ENCODE measurements at places on chromosomes 11 and 22.

DNA sequence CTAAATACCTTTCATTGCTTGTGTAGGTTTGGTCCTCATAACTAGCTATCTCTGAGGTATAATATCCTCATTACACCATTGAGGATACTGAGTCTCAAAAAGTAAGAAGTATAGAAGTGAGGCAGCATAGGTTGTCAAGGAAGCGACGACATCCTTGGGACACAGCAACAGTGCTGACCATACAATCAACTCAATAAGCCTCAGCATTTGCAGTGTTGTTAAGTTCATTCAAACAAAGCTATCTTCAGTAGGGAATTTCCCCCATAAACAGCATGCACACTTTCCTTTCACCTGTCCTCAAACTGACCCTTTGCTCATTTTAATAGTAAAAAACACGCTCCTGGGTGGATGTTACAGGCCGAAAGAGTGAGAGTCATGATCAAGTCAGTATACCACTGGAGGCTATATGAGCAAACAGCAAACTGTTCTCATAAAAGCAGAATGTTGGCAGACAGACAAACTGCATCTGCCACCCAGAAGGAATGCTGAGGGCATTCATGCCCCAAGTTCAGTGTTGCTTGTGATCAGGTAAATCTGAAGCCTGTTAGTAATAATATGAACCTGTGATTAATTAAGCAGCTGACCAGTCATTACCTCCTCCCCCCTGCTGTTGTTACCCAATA is 756.2 kb upstream of the TENM4 start:
- no peak for DNase-seq

DNA sequence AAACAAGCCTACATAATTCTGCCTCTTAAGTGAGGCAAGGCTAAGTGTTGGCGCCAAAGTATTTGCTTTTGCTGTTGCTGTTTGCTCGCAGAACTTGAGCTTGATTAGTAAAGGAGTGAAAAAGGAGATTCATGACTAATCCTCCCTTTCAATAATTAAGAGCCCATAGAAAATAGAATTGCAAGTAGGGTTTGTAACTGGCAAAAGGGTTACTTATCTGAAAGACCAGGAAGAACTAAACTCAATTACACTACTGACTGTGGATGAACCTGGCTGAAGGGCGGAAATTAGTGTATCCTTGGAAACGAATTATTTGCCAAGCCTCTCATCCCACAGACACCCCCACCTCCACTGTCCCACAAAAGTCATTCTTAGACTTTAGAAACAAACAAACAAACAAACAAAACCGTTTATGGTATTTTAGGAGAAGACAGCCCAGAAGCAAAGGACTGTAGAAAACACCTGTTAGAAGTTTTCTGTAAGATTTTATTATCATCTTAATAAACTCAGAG is 411 bp upstream of the EXPH5 start:
- DNase-seq, result no peak

DNA sequence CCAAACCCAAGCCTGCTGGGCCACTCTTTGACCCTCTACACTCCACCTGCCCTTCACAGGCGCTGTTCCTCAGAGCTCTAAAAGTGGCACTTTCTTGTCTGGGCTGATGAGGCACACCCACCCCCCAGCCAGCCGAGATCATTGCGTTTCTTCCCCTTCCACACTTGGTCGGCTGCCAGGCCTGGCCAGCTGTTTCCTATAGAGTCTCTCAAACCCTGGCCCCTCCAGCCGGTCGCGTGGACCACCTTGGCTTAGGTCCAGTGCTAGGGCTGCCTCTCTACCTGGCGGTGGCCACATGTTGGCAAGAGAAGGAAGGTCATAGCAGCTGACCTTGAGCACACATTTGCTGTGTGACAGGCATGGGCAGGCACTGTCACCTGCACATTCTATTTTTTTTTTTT is 60.6 kb downstream of the PPP6R2 start:
- DNase-seq, result no peak

GRCh38 chr11:67279589-67280340 is 9.3 kb upstream of the ANKRD13D start:
- DNase-seq, result no peak

GRCh38 chr11:110093407-110094297 is 460 bp downstream of the ZC3H12C start:
- DNase-seq, result peak; percentile 65

DNA sequence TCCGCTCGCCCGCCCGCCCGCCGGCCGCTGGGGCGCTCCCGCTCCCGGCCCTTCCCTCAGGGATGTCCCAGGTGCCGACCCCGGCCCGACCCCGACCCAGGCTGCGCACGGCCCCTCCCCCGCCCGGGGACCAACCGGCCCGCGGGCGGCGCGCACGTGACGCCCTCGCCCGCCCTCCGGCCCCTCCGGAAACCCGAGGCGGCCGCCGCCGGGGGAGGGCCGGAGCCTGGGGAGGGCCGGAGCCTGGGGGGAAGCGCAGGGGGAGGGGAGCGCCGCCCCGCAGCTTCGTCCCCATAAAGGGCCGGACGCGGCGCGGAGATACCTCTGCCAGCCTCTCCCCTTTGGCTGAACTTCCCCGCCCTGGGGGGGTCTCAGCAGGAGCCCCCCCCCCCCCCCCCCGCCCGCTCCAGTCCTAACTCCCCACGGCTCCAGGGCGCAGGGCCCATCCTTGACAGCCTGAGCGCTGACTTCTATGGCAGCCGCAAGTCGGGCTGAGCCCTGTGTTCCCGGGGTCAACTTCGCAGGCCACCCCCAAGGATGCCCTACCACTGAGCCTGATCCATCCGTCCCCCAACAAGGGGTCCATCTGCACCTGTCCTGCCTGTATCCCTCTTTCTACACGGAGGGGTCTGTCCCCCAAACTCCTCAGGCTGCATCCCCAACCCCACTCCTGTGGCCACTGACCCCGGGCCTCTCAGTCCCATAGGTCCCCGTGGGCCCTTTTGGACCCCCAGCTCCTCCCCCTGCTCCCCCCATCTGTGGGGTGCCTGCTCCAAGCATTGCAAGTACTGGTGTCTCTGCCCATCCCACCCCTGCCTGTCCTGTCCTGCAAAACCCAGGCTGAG is at the start of gene MAPK12:
Gene MAPK12 (minus strand): TSS at position 69 of the 845 bp plus-strand sequence. CDS start 174 bp downstream, outside the sequence.
- peak; percentile 22 for DNase-seq

GRCh38 chr22:24060375-24060788 is 49.3 kb downstream of the CABIN1 start:
- peak; percentile 89 for DNase-seq

GRCh38 chr22:32846780-32847491 is 45.4 kb downstream of the TIMP3 start:
- no peak for DNase-seq

GRCh38 chr11:70167723-70168404 is 35.2 kb upstream of the FADD start:
- no peak for DNase-seq

DNA sequence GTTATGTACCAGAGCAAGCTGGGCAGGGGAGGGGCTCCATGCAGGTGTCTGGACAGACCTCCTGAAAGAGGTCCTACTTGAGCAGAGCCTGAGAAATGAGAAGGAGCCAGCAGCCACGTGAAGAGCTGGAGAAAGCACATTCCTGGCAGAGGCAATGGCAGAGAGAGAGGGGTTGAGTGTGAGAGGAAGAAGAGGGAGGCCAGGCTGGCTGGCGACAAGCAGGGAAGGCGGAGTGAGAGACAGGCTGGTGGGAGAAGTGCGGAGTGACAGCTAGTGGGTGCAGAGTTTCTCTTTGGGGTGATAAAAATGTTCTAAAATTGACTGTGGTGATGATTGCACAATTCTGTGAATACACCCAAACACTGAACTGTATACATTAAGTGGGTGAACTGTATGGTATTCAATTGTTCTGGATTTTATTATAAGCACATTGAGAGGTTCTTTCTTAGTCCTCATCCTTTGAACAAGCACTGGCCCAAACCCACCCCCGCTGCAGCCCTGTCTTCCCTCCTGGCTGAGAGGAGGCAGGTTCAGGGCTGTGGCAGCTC is 29.4 kb downstream of the RPL27A start:
- DNase-seq, result no peak

GRCh38 chr11:66929753-66930152 is 28.4 kb downstream of the PC start:
- DNase-seq, result no peak

DNA sequence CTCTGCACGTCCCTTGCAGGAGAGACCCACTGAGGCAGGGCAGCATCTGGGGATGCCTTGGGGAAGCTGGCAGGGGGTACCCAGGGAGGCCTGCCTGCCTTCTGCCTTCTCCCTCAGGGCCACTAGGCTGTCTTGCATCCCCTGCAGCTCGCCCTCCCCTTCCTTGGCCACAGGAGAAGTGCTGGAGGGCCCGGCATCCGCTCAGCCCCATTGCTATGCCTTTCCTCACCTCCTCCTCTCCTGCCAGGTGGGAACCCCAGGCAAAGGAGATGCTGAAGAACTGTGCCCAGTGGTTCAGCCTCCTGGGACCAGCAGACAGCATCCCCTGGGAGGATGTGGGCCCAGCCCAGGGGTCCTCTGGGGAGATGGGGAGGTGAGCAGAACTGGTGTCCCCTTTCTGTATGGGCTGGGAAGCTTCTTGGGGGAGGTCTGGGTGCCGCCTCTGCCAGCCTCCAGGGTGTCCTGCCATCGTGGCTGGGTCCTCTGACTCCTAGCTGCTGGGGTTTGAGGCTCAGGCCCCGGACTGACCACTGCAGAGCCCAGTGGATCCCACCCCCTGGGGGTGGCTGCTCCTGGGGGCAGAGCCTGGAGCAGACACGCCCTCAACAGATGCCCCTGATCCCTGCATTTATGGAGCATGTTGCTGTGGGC is 20.6 kb downstream of the MRGPRG start:
- DNase-seq, result no peak

- DNase-seq, result no peak
These were observed 75.7 kb upstream of the PITPNB start for GRCh38 chr22:27994481-27995331.

- DNase-seq, result no peak
These were observed 6.0 kb downstream of the CBX7 start for GRCh38 chr22:39146256-39147101.

DNA sequence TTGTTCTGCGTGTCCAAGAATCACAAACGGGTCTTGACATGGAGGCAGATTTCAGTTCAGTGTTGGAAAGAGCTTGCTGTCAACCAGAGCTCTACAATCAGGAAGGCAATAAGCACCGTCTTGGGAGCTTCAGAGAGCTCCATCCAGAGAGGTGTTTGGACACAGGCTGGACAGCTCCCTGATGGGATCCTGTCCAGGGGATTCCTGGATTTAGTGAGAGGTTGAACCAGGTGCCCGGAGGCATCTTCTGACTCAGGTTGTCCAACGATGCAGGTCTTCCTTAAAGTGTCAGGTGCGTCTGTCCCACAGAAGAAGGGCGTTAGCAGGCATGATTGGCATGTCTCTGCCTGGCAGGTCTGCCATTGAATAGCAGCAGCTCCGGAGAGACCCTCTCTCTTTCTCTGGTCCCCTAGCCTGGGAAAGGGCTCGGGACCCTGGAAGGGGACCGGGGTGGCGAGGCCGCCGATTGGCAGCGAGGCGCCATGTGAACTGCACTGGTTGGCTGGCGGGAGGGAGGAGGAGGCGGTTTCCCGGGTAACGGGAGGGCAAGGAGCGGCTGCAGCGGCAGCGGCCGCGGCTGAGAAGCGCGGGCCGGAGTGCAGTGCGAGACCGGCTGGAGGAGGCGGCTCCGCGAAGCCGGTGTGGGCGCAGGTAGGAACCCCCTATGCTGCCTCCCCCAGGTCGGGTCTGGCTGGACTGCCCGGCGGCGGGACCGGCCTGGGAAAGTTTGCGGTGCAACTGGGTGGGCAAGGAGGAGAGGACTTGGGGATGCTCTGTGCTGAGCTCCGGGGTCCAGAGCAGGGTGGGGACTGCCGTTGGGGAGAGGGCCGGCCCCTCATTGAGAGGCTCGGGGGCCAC is 104.1 kb upstream of the E2F8 start:
- DNase-seq, result peak; percentile 28

GRCh38 chr11:14318581-14318981 is 40.4 kb downstream of the RRAS2 start:
- DNase-seq, result peak; percentile 29

DNA sequence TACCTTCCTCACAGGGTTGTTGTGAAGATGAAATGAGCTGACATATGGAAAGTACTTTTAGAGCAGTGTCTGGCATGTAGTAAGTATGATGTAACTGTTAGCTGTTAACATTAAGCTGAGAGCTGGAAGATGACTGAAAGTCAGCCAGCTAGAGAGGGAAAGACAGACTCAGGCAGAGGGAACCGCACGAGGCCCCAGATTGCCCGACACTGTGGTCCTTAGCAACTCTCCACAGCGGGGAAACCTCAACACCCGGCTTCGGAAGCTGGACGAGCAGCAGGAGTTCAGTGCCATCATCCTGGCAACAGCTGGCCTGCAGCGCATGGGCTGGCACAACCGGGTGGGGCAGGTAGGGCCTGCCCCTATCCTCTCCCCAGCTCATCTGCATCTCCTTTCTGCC is 6.5 kb downstream of the HMBS start:
- peak; percentile 29 for DNase-seq

DNA sequence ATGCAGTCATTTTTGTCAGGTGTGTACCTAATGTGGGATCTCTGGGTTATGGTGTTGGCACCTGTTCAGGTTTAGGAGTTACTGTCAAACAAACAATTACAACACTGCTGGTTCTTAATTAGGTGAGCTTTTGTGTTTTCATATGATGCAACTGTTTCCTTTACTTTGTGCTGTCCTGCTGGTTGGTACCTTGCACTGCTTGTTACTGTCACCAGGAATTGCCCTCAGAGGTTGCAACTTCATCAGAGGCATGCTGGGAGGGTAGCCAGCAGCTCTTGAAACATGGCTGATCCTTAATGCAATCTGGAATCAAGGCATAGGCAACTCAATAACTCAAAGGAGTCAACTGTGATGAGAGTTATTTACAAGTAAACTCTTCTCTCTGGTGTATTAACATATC is 400.3 kb downstream of the MIAT start:
- no peak for DNase-seq

DNA sequence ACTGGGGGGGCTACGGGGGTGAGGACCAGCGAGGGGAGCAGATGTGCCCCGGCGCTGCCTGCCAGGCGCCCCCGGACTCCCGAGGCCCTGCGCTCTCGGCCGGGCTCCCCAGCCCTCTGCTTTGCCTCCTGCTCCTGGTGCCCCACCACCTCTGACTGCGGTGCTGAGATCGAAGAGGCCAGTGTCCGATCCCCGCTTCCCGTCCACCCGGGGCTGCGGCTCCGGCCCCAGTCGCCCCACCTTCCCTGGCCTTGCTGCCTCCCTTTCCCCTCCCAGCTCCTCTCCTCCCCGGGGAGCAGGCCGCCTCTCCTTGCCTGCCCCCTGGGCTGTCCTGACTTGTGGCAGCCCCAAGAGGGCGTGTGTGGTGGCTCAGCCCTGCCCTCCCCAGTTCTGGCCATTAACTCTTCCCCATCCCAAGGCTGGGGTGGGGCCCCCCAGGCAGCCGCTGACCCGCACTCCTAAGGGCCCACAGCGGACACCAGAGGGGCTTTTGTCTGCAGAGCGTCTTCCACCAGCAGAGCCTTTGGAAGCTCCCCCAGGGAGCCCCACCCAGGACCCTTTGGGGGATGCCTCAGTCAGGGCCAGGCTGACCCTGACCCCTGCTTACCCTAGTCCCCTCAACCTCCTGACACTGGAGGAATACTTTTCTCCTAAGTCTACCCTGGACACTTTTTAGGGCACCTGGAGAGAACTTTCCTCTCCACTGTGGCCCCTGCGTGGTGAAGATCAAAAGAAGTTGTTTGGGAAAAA is 16.6 kb downstream of the RTN4RL2 start:
- DNase-seq, result no peak

GRCh38 chr22:41561335-41561734 is 525 bp downstream of the CSDC2 start:
- no peak for DNase-seq
